ENCODE measurements at places on chromosomes 4 and X.

- DNase-seq: peak; percentile 92
Observed at GRCh38 chr4:41505161-41505661, 32.7 kb upstream of the LIMCH1 start.

DNA sequence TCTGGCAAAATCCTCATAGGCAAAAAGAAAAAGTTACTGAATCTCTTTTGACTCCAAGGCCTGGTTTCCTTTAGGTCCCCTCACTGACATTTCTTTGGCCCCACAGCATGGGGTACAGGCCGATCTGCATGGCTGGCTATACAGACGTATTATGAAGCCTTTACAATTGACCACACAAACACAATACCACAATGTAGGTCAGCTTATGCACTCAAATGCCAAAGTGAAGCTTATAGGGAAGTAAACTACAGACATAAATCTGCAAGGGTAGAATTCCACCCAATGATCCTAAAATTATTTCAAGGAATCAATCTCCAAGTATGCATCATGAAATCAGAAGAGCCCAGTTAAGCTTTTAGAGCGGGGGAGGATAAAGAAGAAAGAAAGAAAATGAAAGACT, 20.7 kb downstream of the STX18 start:
- DNase-seq: no peak

GRCh38 chr4:109494563-109494962, 60.9 kb downstream of the SEC24B start:
- no peak for DNase-seq

- no peak for DNase-seq
Observed at GRCh38 chrX:12951595-12951975, 23.3 kb upstream of the TMSB4X start.

DNA sequence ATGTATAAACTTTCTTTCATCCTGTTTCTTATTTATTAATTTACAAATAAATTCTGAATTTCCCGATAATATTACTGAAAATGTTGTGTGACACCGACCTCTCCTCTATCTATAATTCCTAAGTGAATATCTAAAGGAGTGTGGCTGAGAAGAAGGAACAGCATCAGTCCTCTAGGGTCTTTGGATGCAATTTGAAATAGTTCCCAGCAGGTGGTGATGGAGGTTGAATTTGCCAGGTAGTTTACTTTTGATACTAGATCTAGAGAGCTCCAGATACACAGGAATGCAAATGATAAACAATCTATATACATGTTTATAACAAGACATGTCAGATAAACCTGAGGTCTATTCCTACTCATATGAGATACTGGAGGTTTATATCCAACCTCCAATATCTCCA, 305.4 kb downstream of the PCDH18 start:
- no peak for DNase-seq

DNA sequence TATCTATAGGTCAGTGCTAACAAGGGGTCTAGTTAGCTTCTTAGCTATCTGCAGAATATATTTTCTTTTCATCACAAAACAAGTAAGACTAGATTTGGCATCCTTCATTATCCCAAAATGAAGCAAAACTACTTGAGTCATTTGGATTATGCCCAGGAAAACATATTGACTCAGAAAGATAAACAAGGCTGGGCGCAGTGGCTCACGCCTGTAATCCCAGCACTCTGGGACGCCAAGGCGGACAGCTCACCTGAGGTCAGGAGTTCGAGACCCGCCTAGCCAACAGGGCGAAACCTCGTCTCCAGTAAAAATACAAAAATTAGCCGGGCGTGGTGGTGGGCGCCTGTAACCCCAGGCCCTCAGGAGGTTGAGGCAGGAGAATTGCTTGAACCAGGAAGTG, 18.0 kb upstream of the MND1 start:
- DNase-seq: no peak

DNA sequence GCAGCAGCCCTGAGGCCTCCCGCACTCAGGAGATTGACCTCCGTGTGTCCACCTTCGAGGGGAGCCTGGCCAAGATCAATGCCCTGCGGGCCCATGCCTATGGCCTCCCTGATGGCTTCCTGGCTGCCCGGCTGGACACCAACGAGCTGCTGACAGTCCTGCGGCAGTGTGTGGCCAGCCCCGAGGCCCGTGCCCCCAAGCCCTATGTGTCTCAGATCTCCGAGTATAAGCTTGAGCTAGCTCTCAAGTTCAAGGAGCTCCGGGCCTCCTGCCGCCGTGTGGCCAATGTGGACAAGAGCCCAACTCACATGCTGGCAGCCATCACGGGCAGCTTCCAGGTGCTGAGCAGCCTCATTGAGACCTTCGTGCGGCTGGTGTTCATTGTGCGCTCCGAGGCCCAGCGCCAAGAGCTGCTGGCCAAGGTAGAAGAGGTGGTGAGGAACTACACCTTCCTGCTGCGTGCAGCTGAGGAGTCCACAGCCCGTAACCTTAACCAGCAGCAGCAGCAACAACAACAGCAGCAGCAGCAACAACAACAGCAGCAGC, 25.5 kb upstream of the PRPS1 start:
- DNase-seq: no peak

- DNase-seq: no peak
Observed at GRCh38 chrX:49704691-49705404, 9.1 kb upstream of the PAGE1 start.

GRCh38 chr4:168208957-168209614, 109.5 kb downstream of the DDX60 start:
- DNase-seq: no peak

DNA sequence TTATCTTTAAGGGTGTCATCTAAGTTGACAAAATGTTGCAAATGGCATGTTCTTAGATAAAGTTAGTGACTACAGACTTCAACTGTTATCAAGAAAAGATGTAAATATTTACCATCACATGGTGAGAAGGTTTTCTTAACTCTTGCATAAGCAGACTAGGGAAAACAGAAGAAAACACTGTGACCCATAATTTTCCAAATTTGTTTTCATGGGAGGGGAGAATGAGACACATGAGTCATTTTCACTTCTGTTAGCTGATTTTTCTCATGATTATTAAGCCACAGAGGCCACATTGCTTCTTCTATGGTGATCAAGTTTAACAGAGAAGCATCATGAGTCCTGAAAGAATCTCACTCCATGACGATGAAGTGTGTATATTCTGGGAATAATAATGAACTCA, 30.2 kb upstream of the SYTL5 start:
- no peak for DNase-seq

DNA sequence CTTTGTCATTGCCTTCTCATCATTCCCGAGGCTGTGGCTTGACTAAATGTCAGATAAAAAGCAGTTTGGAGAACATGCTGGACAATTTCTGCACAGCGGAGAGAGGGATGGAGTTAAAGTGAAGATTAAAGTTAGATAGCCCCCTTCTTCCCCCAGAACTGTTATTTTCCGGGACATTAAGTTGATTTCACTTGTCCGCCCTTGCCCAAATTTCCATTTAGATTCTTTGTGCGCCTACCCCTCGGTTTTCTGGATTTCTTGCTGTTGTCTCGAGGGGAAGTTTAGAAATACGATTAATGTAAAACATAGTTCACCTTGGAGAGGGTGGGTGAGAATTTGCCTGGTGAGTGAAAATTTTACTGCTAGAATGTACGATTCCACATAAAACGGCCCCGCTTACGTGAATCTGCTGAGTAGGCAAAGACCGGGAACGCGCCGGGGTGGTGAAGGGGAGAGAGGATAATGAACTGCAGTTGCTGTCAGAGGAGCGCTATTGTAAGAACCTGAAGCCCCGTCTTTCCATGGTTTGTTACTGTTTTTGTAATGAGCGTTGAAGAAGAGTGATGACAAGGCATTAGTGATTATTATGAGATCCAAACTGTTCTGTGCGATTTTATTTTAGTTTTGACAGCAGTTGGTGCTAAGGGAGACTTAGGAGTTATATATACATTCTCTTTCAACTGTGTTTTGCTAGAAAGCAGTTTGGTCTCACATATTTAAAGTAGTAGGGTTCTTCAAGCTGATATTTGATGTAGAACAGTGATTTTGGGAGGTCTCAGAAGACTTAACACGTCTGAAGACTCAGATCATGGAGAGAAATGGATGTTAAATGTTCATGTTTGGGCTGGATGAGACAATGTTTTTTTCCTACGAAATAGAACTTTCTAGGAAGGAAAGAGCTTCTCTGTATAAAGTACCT, 73.0 kb downstream of the AFF1 start:
- peak; percentile 51 for DNase-seq

- no peak for DNase-seq
Observed at GRCh38 chr4:122845066-122845465, 18.4 kb downstream of the FGF2 start.

DNA sequence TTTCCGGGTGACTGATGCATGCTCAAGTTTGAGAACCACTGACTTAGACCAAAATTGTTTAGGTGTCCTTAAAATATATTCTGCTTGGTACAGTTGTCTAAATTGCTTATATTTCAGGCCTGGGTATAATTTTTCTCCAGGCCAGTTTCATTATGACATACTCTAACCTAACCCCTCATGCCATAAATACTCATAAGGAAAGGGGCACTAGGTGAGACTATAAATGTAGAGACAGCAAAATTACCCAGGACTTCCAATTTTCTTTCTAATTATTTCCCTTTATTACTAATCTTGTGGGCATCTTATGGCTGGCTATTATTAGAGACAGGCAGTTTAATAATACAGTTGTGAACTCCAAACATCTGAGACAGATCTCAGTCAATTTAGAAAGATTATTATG, 150.2 kb downstream of the RRAGB start:
- no peak for DNase-seq

GRCh38 chr4:106522839-106523238, 154.3 kb upstream of the GIMD1 start:
- no peak for DNase-seq

DNA sequence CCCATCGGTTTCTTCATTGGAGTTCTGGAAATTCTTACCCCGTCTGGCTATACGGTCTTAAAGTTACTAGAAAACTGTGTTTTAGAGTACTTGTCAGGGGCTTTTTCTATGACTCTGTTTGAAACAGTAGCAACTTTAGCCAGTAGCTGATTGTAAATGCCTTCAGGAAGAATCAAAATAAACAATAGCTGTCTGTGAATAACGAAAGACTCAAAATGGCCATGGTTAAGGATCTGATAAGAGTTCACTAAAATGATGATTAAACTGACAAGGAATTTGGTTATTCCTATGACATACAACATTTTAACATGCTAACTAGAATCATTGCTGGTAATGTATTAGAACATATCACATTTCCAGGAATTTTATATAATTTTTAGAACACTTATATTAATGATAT, 191.0 kb downstream of the EVC2 start:
- DNase-seq: no peak

DNA sequence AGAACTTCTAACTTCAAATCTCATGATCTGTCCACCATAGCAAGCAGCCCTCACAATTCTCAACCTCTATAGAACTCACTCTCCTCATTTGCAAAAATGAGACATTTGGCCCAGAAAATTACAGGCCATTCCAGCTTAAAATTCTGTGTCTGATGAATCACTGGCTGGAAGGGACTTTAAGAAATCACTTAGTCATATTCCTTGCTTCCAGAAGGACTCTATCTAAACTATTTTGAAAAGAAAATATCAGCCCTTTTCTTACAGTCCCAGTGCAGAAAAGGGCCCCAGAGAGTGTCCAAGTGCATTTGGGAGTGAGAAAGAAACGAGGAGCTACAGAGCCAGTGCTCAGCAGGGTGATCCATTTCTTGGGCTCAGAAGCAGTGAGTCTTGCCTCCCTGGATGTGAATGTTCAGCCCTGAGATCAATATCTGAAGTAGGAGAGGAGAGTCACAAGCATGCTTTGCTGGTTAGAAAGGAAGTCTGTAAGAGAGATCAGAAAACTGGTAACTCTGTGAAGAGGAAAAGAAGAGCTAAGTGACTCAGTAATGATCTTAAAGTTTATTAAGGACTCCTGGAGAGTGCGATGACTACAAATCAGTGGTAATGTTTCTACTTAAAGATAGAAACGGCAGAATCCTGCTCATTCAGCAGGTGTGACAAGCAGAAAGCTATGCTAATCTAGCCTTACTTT, 139.8 kb downstream of the PALLD start:
- no peak for DNase-seq

DNA sequence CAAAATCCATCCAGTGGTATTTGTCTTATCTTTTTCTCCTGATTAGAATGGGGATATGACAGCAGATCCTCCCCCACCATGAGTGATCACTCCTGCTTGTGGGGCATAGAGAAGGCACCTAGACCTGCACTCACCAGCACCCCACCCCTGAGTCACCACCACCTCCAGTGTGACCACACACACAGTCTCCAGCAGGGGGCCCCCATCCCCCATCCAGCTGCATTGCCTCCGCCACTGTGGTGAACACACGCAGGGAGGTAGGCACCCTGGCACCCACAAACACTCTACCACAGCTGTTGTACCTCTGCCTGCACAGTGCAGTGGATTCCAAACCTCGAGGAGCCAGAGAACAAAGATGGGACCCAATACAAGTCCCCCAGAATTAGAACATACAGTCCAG, 9.0 kb upstream of the MAGEA8 start:
- no peak for DNase-seq

GRCh38 chrX:88604433-88605221, 142.4 kb upstream of the CPXCR1 start:
- DNase-seq: no peak

GRCh38 chr4:173910891-173911290, 372.6 kb downstream of the FBXO8 start:
- DNase-seq: no peak

GRCh38 chrX:13448941-13449340, 120.5 kb upstream of the EGFL6 start:
- DNase-seq: no peak

GRCh38 chrX:17964871-17965270, 103.8 kb upstream of the RAI2 start:
- DNase-seq: no peak

- peak; percentile 46 for DNase-seq
Observed at GRCh38 chr4:6019316-6020263, 1.4 kb upstream of the C4orf50 start.

- no peak for DNase-seq
Observed at GRCh38 chr4:77777135-77777807, 41.9 kb downstream of the CNOT6L start.

DNA sequence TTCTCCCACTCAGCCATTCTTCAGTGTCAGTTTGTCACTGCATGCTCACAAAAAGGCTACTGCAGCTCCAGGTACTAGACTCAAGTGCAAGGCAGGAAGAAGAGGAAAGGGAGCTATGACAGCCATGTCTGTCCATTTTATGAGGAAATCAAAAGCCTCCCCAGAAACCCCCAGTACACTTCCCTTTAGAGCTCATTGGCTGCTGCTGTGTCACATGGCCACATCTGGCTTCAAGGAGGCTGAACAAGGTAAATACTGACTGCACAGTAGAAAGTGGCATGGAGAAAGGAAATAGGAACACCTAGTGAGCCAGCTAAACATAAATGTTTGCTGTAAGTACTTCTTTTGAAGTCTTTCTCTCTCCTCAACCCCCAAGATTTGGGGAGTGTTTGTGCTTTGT, 67.2 kb upstream of the FRAS1 start:
- no peak for DNase-seq
